ENCODE measurements at places on chromosomes 16 and 17. TPM values are rescaled to one million over a fixed set of nuclear protein-coding genes. Genes with fewer than 3 reads are reported as not detected.

The DPEP3 gene
- not detected for total RNA-seq

The RUNDC3A gene
- not detected for total RNA-seq

The ZP2 gene
- not detected for total RNA-seq

The MMP28 gene
- 0.07 TPM for total RNA-seq

The HOXB4 gene
- total RNA-seq = 6.9 TPM

The SDR42E2 gene
- not detected for total RNA-seq

The PRCD gene
- total RNA-seq = 0.59 TPM

The NOTUM gene
- not detected for total RNA-seq

All from mammary microvascular endothelial cell (primary cell).